Cerebellar nuclear complex (tissue), 1 donor: ENCODE measurements at places on chromosomes 11 and 22.
A peak's percentile ranks its signal among the peaks of the same experiment; 100 is the strongest.

GRCh38 chr11:117601006-117601708 lies 195.9 kb downstream of the DSCAML1 start:
- DNase-seq, result no peak

GRCh38 chr11:61766353-61766841 lies 14.0 kb downstream of the MYRF start:
- DNase-seq, result no peak

GRCh38 chr11:95444309-95445241 lies 213.6 kb upstream of the SESN3 start:
- no peak for DNase-seq

- no peak for DNase-seq
Observed at GRCh38 chr22:27919942-27920755, 1.1 kb upstream of the PITPNB start.

GRCh38 chr11:7577291-7578190 lies 63.7 kb downstream of the PPFIBP2 start:
- DNase-seq, result no peak

- DNase-seq, result no peak
Observed at GRCh38 chr22:30809086-30809485, 114.4 kb downstream of the OSBP2 start.

GRCh38 chr11:116729501-116730240 lies 43.1 kb downstream of the BUD13 start:
- DNase-seq, result no peak

- peak; percentile 67 for DNase-seq
Observed at GRCh38 chr11:43575913-43576310, 104.6 kb upstream of the HSD17B12 start.

DNA sequence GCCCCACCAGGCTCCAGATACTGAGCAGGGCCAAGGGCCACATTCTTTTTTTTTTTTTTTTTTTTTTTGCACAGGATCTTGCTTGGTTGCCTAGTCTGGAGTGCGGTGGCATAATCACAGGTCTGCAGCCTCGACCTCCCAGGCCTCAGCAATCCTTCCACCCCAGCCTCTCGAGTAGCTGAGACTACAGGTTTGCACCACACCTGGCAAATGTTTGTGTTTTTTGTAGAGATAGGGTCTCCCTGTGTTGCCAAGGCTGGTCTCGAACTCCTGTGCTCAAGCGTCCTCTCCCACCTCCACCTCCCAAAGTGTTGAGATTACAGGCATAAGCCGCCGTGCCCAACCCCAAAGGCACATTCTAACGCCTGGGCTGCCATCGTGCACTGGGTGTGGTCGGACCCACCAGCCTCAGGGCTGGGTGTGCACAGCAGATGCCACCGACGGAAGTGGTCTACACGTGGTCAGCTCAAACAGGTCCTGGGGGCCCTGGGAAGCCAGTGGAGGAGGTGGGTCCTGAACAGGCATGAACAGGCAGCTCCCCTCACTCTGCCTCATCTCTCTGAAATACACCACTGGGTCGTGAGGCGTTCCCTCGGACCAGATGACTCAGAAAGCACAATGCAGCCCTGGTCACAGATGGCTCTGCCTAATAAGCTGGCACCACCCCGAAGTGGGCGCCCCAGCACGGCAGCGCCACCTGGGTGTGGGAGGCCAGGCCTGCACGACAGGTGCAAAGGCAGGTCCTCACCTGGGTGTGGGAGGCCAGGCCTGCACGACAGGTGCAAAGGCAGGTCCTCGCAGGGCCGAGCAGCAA lies 5.1 kb upstream of the B4GALNT4 start:
- no peak for DNase-seq

DNA sequence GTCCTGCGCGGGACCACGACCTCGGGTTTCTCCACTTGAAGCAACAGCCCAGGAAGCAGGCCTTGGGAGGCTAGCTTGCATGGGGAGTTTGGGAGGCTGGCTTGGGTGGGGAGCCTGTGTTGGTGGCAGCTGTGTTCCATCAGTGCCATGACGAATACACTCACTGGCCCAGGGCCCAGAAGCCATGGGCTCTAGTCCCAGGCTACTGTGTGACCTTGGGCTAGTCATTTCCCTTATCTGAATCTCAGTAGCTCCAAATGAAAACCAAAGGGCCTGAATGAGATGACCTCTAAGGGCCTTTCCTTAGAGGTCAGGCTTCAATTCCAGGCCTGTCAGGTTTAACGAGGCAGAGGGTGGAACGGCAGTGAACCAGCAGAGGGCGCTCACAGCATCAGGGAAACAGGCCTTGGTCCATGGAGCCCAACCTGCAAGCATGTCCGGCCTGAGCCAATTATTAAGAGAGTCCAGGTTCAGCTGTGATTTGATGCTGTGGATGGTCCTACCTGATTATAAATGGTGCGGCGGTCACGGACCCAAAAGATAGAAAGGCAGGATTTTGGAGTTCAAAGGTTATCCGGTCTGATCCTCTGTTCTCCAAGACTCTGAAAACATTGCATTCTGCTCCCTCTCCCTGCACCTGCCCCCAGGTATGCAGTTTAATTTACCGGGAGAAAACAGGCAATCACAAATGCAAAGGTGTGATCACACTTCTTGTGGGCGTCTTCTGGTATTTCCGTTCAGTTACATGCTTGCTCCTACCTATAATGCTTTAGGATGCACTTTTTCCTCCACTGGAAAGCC lies 15.9 kb downstream of the PTPN5 start:
- no peak for DNase-seq

- no peak for DNase-seq
Observed at GRCh38 chr11:119856681-119857485, 127.9 kb upstream of the NECTIN1 start.

DNA sequence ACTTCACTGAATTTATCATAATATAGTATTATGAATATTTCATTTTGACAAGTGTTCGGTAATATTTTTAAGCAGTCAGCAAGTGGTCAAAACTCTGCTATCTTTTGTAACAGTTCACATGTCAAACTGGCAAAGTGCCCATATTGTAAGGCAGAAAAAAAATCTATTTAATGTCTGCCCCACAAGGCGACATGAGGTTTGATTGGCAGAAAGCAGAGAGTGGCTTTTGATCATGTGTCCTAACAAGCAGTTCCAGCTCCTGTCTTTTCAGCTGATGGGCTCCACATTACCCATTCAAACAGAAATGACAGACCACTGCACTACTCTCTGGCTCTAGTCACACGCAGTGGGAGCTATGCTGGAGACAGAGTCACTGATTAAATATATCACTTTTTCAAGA lies 59.0 kb downstream of the SOX6 start:
- no peak for DNase-seq

- no peak for DNase-seq
Observed at GRCh38 chr11:84963240-84963639, 663.9 kb downstream of the DLG2 start.

- no peak for DNase-seq
Observed at GRCh38 chr11:17845431-17845881, 110.9 kb downstream of the KCNC1 start.

GRCh38 chr11:67053896-67054329 lies 2.7 kb upstream of the RHOD start:
- no peak for DNase-seq

DNA sequence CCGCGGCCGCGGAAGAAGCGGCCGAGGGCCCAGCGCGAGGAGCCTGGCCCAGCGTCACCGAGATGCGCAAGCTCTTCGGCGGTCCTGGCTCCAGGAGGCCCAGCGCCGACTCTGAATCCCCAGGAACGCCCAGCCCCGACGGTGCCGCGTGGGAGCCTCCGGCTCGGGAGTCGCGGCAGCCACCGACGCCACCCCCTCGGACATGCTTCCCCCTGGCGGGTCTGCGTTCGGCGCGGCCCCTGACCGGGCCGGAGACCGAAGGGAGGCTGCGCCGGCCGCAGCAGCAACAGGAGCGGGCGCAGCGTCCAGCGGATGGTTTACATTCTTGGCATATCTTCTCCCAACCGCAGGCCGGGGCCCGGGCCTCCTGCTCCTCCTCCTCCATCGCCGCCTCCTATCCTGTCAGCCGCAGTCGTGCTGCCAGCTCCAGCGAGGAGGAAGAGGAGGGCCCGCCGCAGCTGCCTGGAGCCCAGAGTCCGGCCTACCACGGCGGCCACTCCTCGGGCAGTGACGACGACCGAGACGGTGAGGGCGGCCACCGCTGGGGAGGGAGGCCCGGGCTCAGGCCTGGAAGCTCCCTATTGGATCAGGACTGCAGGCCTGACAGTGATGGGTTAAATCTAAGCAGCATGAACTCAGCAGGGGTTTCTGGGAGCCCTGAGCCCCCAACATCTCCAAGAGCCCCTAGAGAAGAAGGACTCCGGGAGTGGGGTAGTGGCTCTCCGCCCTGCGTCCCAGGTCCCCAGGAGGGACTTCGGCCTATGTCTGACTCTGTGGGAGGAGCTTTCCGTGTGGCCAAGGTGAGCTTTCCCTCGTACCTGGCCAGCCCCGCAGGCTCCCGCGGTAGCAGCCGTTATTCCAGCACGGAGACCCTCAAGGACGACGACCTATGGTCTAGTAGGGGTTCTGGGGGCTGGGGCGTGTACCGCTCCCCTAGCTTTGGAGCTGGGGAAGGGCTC lies 1.2 kb downstream of the ARHGEF17 start:
- DNase-seq, result no peak

- no peak for DNase-seq
Observed at GRCh38 chr11:65316227-65317024, 1.8 kb downstream of the CDC42EP2 start.

DNA sequence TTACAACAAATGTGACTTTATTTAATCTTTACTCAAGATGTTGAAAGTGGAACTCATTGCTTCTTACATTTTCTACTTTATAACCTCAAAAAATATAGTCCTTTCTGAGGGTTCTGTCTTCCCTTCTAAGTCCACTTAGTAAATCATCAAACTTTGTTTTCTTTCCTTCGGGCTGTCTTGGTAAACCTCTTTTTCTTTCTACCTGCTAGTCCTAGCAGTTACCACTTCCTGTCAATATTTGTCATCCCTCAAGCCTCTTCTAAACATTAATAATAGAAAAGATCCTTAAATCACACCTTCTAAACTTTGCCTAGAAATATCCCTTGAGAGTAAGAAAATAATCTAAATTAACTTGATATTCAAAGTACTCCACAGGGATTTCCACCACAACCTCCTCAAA lies 580.4 kb downstream of the CNTN5 start:
- no peak for DNase-seq

- DNase-seq, result no peak
Observed at GRCh38 chr22:27642104-27642800, 159.3 kb downstream of the MN1 start.

GRCh38 chr11:72635933-72636332 lies 38.3 kb downstream of the PDE2A start:
- DNase-seq, result no peak

- DNase-seq, result no peak
Observed at GRCh38 chr11:61924064-61924455, 6.7 kb upstream of the RAB3IL1 start.

DNA sequence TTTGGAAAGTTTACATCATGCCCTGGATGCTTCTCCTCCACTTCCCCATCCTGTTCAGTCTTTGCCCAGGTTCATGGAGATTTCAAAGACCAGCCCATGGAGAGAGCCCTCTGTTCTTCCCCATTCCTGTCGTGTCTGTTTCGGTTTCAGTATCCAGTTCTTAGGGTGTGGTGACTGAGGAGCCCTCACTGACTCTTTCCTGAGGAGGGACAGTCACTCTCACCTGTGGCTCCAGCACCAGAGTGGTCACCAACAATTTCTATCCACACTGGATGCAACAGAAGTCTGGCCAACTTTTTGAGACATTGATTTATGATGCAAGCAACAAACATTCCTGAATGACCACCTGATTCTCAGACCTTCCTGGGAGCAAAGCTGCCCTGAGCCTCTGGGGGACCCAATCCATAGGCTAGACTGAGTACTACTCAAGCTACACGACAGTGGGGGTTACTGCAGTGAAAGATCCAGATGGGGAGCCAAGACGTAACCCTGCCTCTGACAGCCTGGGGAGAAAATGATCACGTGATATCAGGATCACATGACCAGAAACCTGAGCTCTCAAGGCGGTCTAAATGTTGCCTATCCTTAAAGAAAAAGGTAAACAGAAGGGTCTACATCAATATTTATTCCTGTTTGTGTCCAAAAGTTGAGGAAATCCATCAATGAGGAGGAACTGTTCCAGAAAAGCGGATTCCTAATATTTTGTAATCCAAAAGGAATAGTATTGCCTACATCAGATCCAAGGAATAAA lies 76.2 kb upstream of the VPREB1 start:
- DNase-seq, result no peak

GRCh38 chr11:37390576-37391083 lies 792.6 kb upstream of the RAG2 start:
- no peak for DNase-seq

GRCh38 chr22:36334821-36335603 lies 52.8 kb downstream of the MYH9 start:
- no peak for DNase-seq

DNA sequence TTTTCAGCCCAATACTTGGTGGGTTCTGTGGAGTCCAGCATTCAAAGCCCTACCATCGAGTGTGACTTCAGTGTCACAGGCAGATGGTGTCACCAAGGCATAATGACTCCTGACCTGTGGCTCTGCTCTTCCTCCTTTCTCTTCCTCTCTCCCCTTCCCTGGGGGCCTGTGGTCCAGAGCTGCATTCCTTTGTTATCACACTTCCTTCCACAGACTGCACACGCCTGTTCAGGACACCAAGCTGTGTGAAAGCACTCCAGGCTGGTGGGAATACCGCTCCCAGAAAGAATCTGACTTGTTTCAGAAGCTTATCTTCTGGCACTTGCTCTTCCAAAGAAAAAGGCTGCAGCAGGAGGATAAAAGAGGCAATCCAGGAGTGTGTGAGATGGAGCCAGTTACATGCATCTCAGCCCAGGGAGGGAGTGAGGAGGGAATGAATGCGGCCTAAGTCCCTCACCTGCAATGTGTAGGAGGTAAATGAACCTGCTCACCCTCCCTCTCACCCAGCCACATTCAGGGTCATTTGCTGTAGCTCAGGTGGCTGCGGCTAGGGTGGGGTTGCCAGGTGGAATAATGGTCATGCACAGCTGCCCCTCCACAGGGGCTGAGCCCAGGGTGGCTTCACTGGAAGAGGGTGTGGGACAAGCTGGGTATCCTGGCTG lies 79.3 kb downstream of the ADAMTS15 start:
- DNase-seq, result no peak

- no peak for DNase-seq
Observed at GRCh38 chr22:22021162-22021750, 38.7 kb upstream of the TOP3B start.
